ENCODE measurements at places on chromosomes 13 and 19.

GRCh38 chr13:65653613-65654012, 1576.5 kb downstream of the PCDH9 start:
- DNase-seq, result no peak

DNA sequence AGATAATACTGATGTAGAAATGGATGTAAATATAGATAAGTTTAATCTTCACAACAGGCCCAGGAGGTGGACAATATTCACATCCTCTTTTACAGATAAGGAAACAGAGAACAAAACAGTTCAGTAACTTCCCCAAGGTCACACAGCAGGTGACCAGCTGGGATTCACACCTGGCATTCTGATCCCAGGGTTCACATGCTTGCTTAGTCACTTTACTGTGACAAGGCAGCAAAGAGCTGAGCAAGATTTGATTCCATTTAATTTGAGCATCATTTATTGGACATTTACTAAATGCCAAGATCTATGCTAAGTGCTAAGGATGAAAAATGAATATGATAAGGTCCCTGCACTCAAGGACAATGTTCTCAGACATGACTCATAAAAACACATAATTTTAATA, 94.1 kb upstream of the STARD13 start:
- no peak for DNase-seq

- DNase-seq, result no peak
Measured at GRCh38 chr19:12745166-12745897, 6.3 kb upstream of the BEST2 start.

- no peak for DNase-seq
Measured at GRCh38 chr13:24085662-24086061, 74.9 kb upstream of the SPATA13 start.

GRCh38 chr13:23902975-23903905, 5.9 kb upstream of the C1QTNF9B start:
- no peak for DNase-seq

GRCh38 chr19:32287811-32288227, 57.6 kb upstream of the ZNF507 start:
- no peak for DNase-seq

- DNase-seq, result no peak
Measured at GRCh38 chr13:38415233-38415632, 65.6 kb downstream of the UFM1 start.

DNA sequence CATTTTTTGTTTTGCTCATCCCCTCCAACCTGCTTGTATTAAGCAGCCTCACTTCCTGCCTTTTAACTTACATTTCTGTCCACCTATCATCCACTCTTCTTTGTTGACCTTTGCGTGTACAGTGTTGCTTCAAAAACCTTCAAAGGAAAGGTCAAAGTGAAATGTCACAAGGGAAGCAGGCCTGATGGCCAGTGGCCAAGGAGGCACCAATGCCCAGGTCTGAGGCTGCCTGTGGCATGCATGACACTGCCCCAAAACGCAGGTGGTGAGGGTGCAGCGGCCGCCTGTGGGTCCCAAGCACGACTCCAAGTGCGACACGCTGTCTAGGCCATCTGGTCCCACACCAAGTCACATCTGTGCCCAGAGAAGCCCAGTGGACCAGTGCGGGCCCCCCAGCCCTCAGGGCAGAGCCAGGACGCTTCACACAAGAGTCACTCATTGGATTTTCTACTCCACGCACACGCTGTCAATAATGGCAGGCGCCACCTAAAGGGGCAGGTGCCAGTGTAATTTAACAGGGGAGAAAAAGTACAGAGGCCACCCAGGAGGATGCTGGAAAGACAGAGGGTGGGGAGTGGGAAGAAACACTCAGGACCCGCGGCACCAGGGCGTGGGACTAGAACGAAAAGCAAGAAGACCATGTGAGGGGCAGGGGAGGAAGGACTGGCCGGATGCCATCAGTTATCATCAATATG, 23.5 kb downstream of the SLC7A1 start:
- DNase-seq, result no peak

GRCh38 chr19:58033741-58034476, at the start of gene ZSCAN1:
TSS of gene ZSCAN1 (plus strand) at chr19:58034025. CDS start at chr19:58037837, 3,812 bp downstream.
- DNase-seq, result no peak

- DNase-seq, result no peak
Measured at GRCh38 chr13:99978799-99979452, 2.7 kb upstream of the ZIC2 start.

DNA sequence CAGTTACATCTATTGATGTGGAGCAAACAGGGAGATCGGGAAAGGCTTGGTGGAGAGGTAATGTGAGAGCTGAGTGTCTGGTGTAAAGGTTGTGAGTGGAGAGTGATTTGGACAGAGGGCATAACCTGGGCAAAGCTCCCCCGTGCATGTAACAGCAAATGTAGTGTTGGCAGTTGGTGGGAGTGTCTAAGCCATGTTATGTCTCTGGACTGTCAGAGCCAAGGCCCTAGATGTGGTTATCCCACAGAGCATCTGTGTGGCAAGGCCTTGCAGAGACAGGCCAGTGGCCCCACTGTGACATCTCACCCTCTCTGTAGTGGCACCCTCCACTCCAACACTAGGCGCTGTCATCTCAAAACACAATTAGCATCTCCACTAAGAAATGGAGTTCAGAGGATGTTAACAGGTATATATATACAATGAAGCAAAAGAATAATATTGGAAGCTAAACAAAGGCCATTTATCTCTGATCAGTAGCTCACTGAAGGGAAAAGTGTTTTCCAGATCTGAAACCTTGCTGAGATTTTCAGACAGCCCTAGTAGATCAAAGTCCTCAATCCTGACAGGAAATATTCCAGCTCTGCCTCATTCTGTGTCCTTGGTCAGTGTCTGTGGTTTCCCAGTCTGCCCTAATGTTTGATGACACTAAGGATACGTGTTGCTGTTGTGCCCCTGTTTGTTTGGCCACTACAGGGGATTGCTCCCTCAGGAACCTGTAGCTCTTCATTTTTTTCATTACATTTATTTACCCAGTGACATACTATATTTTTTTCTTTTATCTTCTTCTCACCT, 20.2 kb downstream of the POLR1D start:
- no peak for DNase-seq

GRCh38 chr19:58572818-58573657, at the start of gene MZF1:
TSS of gene MZF1 (minus strand) at chr19:58573335. CDS start at chr19:58571389, 1,946 bp downstream.
- peak; percentile 100 for DNase-seq

- DNase-seq, result no peak
Measured at GRCh38 chr13:98514288-98514687, 62.6 kb downstream of the STK24 start.

DNA sequence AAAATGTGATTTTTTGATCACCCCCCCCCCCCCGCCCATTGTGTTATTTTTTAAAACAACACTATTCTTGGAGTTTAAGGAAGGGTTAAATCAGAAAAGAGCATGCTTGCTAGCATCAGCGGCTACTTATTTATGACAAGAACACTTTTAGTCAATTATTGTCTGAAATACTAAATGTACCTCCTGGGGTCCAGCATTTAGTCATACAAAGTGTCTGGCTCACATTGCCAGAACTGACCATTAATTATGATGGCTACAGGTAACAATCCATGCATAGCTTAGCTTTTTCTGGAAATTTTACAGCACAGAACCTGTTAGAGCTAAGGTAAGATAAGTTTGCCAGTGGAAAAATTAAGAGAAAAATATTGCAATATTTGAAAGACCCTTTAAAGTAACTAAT, 90.1 kb downstream of the PCDH9 start:
- no peak for DNase-seq

- no peak for DNase-seq
Measured at GRCh38 chr13:71977028-71977427, 110.0 kb upstream of the DACH1 start.

DNA sequence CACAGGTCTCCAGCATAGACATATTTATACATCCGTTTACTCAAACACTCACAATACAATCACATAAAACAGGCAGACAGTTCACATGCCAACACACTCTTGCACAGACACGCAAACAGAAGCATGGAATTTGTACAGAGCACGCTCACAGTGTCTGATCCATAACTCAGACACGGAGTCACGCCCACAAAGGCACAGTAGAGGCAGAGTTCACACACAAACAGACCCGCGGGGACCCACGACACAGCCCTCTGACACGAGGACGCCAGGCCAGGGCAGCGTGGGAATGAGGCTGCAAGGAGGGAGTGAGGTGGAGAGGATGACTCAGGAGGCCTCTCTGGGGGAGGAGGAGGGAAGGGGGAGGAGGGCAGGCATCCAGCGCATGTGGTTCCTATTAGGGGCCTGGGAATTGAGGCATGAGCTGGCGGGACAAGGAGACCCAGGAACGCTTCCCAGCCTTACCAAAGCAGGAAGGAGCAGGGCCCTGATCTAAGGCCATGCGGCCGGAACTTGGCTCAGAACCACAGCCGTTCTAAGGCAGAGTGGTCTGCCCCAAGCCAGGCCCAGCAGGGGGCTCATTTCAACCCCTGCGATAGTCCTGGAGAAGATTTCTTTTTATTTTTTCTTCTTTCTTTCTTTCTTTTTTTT, 9.1 kb upstream of the OLFM2 start:
- no peak for DNase-seq

DNA sequence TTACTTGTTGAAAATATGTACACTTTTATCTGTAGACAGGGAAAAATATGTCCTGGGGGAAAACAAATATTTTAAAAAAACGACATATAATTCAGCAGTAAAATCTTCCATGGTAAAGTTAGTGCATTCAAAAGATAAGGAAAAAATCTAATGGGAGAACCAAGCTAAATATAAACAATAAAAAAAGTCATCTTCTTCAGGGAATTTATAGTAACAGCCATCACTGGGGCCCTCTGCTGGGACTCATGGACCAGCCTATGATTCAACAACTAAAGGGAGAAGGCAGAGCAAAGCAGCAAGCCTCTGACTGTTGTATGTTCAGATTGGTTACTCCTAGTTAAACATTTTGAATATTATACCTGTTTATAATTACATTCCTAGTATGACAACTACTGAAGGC, 93.0 kb downstream of the ITGBL1 start:
- no peak for DNase-seq

DNA sequence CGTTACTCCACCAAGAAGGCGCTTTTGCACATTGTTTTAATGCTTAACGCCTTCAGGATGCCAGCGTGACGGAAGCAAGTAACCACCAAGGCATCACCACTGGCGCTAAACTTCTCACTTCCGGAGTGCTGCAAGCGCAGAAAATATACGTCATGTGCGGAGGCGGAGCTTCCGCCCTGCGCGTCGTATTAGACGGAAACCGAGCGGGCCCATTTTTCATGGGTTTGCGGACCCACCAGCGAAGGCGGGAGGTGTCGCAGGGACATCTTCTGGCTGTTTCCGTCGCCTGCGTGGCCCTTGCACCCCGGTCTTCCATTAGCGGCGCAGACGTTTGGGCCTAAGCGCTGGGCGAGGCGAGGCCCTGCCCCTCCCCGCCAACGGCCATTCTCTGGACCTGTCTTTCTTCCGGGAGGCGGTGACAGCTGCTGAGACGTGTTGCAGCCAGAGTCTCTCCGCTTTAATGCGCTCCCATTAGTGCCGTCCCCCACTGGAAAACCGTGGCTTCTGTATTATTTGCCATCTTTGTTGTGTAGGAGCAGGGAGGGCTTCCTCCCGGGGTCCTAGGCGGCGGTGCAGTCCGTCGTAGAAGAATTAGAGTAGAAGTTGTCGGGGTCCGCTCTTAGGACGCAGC, at the start of gene ERCC5:
Gene ERCC5 (plus strand): TSS at position 403 of the 631 bp plus-strand sequence. CDS start 235 bp downstream, outside the sequence.
- peak; percentile 96 for DNase-seq

DNA sequence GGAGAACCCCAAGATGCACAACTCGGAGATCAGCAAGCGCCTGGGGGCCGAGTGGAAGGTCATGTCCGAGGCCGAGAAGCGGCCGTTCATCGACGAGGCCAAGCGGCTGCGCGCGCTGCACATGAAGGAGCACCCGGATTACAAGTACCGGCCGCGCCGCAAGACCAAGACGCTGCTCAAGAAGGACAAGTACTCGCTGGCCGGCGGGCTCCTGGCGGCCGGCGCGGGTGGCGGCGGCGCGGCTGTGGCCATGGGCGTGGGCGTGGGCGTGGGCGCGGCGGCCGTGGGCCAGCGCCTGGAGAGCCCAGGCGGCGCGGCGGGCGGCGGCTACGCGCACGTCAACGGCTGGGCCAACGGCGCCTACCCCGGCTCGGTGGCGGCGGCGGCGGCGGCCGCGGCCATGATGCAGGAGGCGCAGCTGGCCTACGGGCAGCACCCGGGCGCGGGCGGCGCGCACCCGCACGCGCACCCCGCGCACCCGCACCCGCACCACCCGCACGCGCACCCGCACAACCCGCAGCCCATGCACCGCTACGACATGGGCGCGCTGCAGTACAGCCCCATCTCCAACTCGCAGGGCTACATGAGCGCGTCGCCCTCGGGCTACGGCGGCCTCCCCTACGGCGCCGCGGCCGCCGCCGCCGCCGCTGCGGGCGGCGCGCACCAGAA, 1.1 kb downstream of the SOX1 start:
- DNase-seq, result no peak

DNA sequence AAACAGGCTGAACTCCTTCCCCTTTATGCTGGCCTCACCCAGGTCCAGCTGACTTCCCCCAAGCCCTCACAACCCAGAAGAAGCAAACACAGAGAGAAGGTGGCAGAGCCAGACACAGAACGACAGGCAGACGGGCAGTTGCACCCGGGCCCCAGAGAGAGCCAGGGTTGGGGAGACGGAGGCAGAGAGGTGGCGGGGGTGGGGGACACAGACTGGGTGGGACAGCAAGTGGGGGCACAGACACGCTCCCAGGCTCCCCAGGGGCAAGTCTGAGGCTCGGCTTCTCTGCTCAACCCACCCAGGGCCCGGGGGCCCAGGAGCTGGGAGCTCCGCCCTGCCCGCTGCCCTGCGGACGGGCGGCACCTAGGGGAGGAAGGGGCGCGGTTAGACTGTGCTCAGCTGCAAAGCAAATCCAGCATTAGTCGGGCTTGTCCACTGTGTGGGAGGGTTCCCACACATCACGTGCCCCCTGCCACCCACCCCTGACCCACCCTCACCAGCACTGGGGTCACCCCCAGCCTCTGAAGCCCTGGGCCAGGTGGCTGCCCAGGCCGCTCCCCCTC, 31.3 kb upstream of the ASF1B start:
- peak; percentile 28 for DNase-seq

- no peak for DNase-seq
Measured at GRCh38 chr13:25227690-25228089, 55.6 kb upstream of the AMER2 start.

DNA sequence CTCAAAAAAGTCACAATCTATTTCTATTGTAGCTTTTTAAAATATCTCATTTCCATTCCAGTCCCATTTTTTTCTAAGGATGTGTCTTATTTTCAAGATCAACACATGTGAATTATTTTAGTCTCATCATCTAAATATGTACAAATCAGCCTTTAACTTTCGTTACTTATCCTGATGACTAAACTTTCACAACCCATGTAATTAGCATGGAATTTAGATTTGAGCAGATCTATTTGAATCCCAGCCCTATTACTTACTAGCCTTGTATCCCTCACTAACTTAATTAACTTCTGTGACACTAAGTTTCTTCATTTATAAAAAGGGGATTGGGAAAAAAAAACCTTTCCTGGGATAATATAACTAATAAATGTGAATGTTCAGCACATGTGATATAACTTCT, 81.1 kb downstream of the UFM1 start:
- DNase-seq, result no peak

Data from activated naive CD4-positive, alpha-beta T cell treated with Interleukin-2 at 50 U/mL for 16 hours (primary cell).